CD4-positive, CD25-positive, alpha-beta regulatory T cell (primary cell): ENCODE measurements at places on chromosomes 4 and X.

- no peaks in the 10 kb centered on the region for H3K4me1 ChIP-seq
- H3K36me3 ChIP-seq = no peaks in the 10 kb centered on the region
- no peak overlapping the region for H3K4me3 ChIP-seq
- H3K27me3 ChIP-seq = no peaks in the 10 kb centered on the region
- peak; percentile 62 for DNase-seq
- no peak overlapping the region for H3K27ac ChIP-seq
Measured at GRCh38 chrX:51459125-51459524, 37.3 kb downstream of the NUDT11 start.

GRCh38 chr4:99749445-99750391, 66.9 kb upstream of the DAPP1 start:
- no peaks in the 10 kb centered on the region for H3K36me3 ChIP-seq
- peaks cover 4% of the 10 kb centered on the region for H3K27me3 ChIP-seq
- no peaks in the 10 kb centered on the region for H3K4me1 ChIP-seq
- no peak for DNase-seq
- no peak overlapping the region for H3K27ac ChIP-seq

- no peaks in the 10 kb centered on the region for H3K36me3 ChIP-seq
- no peaks in the 10 kb centered on the region for H3K27me3 ChIP-seq
- no peak overlapping the region for H3K4me3 ChIP-seq
Measured at GRCh38 chr4:180541678-180542077, 1701.5 kb upstream of the TENM3 start.

- no peak for DNase-seq
- no peaks in the 10 kb centered on the region for H3K36me3 ChIP-seq
- no peak overlapping the region for H3K27ac ChIP-seq
Measured at GRCh38 chr4:110216129-110216528, 17.7 kb upstream of the ELOVL6 start.

DNA sequence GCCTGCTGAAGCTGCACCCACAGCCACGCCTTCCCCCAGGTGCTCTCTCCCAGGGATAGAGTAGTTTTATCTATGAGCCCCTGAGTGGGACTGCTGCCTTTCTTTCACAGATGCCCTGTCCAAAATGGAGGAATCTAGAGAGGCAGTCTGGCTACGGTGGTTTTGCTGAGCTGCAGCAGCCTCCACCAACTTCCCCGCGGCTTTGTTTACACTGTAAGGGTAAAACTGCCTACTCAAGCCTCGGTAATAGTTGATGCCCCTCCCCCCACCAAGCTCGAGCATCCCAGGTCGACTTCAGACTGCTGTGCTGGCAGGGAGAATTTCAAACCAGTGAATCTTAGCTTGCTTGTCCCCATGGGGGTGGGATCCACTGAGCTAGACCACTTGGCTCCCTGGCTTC, 84.5 kb downstream of the PRKG2 start:
- H3K4me3 ChIP-seq = no peak overlapping the region
- no peak for DNase-seq
- H3K27ac ChIP-seq = no peak overlapping the region
- H3K27me3 ChIP-seq = no peaks in the 10 kb centered on the region

GRCh38 chr4:175951794-175952193, 113.8 kb upstream of the WDR17 start:
- no peaks in the 10 kb centered on the region for H3K27me3 ChIP-seq
- no peak for DNase-seq
- H3K4me3 ChIP-seq = no peak overlapping the region
- H3K27ac ChIP-seq = no peak overlapping the region

GRCh38 chrX:151505796-151506195, 57.7 kb upstream of the PASD1 start:
- H3K36me3 ChIP-seq = no peaks in the 10 kb centered on the region
- peak; percentile 29 for DNase-seq
- no peak overlapping the region for H3K4me3 ChIP-seq

DNA sequence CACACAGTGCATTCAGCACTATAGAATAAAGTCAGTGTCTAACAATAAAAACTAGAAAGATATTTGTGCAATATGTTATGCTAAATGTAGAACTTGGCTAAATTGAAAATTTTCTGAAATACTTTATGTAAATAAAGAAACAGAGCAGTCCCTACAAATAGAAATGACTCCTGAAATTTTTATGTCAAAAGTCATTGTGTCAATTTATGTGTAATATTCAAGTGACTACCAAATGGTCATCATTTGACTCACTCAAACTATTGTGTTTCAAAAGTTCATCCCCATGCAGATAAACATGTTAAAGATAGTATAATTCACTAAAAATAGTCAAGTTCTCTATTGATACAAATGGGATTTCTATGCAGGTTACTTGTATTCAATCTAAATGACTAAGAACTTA, 17.9 kb downstream of the LRBA start:
- H3K4me1 ChIP-seq = peaks cover 6% of the 10 kb centered on the region
- H3K36me3 ChIP-seq = no peaks in the 10 kb centered on the region
- no peaks in the 10 kb centered on the region for H3K27me3 ChIP-seq
- DNase-seq = no peak
- no peak overlapping the region for H3K4me3 ChIP-seq

DNA sequence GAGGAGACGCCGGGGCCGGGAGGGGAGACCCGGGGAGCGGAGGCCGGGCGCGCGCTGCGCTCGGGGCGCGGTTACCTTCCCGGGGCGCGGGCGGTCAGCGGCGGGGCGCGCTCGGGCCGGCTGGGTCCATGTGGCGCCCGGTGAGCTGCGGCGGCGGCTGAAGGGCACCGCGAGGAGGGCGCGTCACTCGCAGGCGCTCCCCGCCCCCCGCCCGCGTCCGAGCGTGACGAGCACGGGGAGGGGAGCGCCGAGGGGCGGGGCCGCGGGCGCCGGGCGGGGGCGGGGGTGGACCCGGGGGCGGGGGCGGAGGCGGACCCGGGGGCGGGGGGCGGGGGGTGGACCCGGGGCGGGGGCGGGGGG, at the start of gene CPLX1:
Gene CPLX1 (minus strand): TSS at position 159 of the 360 bp plus-strand sequence. CDS start 1,607 bp downstream, outside the sequence.
- no peak within 1 kb of the TSS for H3K4me3 ChIP-seq
- no peaks in the 10 kb centered on the region for H3K36me3 ChIP-seq
- no peak within 1 kb of the TSS for H3K27ac ChIP-seq
- H3K27me3 ChIP-seq = no peaks in the 10 kb centered on the region
- no peak for DNase-seq
- peaks cover 18% of the 10 kb centered on the region for H3K4me1 ChIP-seq

DNA sequence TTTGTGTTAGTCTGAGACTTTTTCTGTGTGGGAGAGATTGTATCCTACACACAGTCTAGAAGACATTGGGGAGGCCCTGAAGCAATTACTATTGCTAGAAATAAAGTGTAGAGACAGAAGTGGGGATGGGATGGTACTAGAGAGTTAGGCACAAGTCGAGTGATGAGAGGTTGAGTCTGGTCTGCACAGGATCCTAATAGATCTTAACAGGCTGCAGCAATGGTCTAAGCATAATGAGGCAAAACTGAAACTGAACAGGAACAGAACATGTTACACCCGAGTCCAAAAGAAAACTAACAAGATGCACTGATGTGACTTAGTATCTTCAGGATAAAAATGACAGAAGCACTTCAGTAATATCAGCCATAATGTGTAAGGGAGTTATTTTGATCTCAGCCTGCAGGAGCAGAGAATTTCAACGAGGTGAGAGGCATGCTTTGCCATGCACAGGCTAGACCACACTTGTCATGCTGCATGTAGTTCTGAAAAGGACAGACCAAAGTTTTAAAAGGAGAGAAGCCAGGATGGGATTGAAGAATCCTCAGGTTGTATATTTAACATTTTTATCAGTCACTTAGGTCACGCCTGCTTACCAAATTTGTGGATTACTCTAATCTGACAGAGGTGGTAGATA, 205.8 kb upstream of the BOD1L1 start:
- H3K27me3 ChIP-seq = no peaks in the 10 kb centered on the region
- no peaks in the 10 kb centered on the region for H3K36me3 ChIP-seq
- H3K4me3 ChIP-seq = no peak overlapping the region
- no peak overlapping the region for H3K27ac ChIP-seq
- DNase-seq = no peak
- no peaks in the 10 kb centered on the region for H3K4me1 ChIP-seq

- DNase-seq = no peak
- no peaks in the 10 kb centered on the region for H3K4me1 ChIP-seq
- H3K27me3 ChIP-seq = no peaks in the 10 kb centered on the region
- no peaks in the 10 kb centered on the region for H3K36me3 ChIP-seq
- no peak overlapping the region for H3K4me3 ChIP-seq
Measured at GRCh38 chr4:159422019-159422418, 319.1 kb downstream of the RAPGEF2 start.

DNA sequence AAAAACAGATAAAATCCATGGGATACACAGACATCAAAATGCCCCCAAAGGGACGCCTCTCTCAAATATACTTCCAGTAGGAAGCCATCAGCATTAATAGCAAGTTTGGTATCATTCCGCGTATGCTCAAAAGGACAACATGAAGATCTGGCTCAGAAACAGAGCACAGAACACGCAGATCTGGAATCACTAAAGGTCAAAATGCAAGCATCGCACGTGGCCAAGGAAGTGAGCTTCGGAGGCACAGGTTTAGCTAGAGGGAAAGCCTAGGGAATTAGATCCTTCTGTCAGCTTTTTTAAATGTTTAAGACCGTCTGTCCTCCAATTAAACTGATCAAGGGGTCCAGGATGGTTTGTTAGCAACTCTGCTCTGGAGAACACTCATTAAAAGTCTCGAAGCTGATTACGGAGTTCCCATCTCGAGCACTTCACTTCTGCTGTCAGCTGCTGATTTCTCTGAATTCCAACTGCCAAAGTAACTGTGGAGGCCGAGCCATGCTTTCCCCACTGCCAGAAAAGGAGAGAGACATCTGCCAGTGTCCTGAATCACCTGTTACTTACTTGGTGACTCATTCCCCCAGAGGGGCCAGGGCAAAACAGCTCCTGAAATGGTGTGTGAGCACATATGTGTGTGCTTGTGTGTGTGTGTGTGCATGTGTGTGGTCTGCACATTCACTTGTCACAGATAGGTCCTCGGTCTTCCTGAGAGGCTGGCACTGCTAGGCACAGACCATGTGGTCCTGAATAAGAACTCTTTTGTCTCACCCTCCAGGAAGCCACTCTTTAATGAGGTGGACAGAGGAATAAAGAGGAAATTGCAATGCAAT, 177.7 kb upstream of the PPARGC1A start:
- H3K27ac ChIP-seq = no peak overlapping the region
- no peaks in the 10 kb centered on the region for H3K36me3 ChIP-seq
- no peaks in the 10 kb centered on the region for H3K4me1 ChIP-seq
- H3K27me3 ChIP-seq = no peaks in the 10 kb centered on the region
- H3K4me3 ChIP-seq = no peak overlapping the region

- no peaks in the 10 kb centered on the region for H3K36me3 ChIP-seq
- H3K27me3 ChIP-seq = no peaks in the 10 kb centered on the region
- peak overlapping the region; percentile 79 for H3K4me3 ChIP-seq
- DNase-seq = peak; percentile 57
Measured at GRCh38 chrX:13000301-13000811, 25.4 kb downstream of the TMSB4X start.

GRCh38 chrX:20412871-20413486, 146.3 kb upstream of the RPS6KA3 start:
- H3K36me3 ChIP-seq = no peaks in the 10 kb centered on the region
- H3K4me3 ChIP-seq = peak overlapping the region; percentile 26
- DNase-seq = peak; percentile 65
- H3K4me1 ChIP-seq = peaks cover 20% of the 10 kb centered on the region
